HS-5 (cell line): ENCODE measurements at places on chromosomes 11 and 22.

GRCh38 chr22:29838599-29838956, 504 bp upstream of the ASCC2 start:
- DNase-seq: no peak

DNA sequence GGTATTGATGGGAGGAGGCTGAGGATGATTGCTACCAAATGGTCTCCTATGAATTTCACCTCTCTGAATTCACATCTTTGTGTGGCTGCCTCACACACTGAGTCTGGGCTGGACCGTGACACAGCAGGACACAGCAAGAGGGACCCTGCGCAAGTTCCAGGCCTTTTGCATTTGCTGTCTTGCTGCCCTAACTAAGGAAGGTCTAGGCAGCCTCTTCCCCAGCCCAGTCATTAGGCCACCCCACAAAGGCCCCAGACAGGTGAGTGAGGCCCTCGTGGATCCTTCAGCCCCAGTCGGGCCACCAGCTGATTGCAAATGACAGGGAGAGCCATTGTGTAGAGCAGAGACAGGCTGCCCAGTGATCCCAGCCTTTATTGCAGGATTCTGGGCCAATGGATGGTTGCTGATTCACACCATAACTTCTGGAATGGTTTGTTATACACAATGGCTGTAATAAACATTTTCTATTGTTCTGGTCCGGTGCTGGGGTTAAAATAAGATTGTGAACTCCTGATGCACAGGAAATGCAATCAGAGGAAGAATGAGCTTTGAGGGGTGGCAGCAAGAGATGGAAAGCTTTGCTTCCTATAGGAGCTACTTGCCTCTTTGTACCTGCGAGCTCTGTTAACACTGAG, 28.5 kb upstream of the CSNK2A3 start:
- no peak for DNase-seq

DNA sequence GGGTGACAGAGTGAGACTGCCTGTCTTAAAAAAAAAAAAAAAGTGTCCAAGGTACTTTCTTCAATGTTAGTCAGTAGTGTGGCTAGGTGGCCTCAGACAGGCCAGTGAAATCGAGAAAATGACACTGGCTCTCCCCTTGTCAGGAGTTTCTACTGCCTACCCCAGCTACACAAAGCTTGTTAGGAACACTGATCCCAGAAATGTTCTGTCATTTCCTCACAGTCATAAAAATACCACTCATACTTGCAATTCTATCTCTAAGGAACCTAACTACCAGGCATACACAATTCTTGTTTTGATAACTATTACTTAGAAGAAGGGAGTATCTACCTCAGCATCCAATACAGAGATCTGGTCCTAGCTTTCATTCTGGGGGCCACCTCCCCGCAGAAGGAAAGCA, 31.3 kb downstream of the ATP6V1E1 start:
- no peak for DNase-seq

- DNase-seq: no peak
Measured at GRCh38 chr11:8020244-8020597, 33.1 kb downstream of the EIF3F start.

- no peak for DNase-seq
Measured at GRCh38 chr11:66915866-66916265, 42.3 kb downstream of the PC start.

DNA sequence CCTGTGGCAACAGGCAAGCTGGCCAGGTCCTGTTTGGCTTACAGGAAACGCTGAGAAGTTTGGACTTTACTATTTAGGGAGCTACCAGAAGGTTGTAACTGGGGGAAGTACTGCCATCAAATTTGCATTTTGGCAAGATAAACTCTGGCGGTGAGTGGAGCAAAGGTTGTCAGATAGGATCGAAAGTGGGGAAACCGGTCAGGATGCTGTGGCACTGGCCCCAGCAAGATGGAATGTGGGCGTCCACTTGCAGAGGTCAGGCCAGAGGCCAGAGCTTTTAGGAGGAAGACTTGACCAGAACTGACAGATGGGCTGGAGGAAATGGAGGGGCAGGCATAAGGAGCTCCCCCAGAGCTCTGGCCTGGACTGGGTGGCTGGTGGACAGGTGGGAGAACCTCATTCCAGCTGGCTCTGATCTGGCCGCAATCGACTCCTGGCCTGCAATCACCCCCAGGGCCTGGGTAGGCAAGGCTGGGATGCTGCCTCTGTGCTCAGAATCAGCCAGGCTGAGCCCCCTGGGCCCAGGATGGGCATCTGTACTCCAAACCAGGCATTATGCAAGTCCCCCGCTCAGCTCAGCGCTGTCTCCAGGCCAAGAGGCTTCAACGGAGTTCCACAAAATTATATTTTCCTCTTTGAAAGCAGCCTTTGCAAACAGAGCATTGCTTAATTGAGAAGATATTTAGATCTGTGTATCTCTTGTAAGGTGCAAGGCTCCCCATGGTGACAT, 178.3 kb upstream of the NECTIN1 start:
- DNase-seq: no peak

DNA sequence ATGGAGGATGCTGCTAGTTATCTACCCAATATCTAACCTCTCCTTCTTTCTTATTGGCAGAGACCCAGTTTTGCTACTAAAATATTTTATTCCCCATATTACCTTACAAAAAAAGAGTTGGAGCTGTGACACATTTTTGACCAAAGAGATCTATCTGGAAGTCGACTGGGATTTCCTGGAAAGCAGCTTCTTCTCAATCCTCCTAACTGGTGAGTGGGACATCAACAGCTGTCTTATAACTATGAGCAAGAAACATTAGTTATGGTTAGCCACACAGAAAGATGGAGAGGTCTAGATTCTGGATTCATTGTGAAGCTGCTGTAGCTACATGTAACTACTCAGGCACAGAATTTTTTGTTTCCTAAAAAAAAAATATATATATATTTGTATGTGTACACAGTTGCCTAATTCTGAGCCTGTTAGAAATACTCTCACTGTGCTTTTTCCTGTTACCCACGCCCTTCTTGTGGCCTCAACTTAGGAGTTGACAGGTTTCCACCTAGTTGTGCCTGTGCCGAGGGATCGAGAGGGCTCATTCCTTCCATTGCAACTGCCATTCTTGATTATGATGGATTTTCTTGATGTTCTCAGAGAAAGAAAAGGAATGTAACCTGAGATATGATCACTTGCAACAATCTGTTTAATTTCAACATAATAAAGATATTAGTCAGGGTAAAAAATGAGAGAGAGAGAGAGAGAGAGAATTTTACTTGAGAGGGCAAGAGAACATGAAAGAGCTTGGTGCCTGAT, 142.0 kb downstream of the SLC17A6 start:
- DNase-seq: no peak

DNA sequence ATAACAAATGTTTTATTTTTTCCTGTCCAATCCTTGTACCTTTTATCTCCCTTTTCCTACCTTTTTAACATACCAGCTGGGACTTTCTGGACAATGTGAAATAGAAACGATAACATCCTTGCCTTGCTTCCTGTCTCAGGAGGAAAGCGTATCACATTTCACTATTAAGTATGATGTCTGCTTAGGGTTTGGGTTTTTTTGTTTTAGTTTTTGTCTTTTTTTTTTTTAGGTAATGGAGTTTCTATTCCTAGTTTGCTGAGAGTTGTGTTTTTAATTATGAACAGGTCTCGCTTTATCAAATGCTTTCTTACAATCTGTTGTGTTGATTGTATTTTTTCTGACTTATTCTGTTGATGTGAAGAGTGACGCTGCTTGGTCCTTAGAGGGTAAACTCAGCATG, 64.2 kb upstream of the KCNQ1OT1 start:
- DNase-seq: no peak

DNA sequence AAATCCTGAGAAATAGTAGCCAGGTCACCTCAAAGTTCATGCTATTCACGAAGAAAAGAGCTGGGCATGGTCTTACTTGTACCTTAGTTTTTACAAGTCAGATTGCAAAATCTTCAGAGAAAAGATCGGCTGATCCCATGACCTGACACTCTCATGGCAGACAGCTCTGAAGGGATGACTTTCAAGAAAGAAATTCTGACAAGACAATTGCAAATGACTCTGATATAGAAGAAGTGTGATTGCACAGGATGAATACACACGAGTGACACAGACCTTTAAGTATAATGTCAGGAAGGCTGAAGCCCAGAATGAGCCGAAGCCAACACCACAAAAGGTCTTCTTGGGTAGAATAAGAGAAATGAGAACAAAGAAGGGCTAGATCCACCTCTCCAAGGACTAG, 59.4 kb upstream of the DRD2 start:
- no peak for DNase-seq

DNA sequence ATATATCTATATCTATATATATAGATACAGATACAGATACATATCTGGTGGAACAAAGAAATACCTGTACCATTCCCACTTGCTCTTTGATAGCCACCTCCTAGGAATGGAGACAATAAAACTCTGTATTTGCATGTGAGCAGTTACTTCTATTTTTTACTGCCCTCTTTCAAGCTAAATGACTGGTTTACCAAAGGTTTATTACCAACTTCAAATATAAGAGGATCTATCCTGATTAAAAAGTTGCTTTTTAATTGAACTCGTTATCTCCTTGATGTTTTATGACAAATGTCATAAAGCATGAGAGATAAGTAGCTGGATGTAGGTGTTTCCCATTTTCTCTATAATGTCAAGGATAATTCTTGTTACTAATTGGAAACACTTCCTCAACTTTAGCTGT, 21.7 kb upstream of the GRIK4 start:
- no peak for DNase-seq
